ENCODE measurements at places on chromosomes 4 and X.

DNA sequence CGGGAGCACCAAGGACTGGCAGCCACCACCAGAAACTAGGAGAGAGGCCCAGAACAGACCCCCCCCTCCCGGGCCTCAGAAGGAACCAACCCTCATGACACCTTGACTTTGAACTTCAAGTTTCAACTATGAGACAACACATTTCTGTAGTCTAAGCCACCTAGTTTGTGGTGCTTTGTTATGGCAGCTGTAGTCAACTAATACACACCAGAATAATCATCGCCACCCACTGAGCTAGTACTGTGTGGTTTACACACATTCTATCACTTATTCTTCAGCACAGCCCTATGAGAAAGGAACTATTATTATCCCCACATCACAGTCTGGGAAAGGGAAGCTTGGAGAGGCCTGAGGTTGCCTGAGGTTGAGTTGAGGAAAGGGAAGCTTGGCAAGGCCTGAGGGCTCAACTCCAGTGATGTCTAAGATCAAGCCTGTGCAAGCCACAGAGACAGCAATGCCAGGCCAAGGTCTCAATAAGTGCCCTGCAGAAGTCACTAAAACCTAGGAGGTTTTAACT is 126.6 kb downstream of the FHDC1 start:
- H3K4me3 ChIP-seq: no peak overlapping the region
- H3K4me1 ChIP-seq: no peaks in the 10 kb centered on the region
- H3K36me3 ChIP-seq: no peaks in the 10 kb centered on the region
- no peak overlapping the region for H3K27ac ChIP-seq
- no peaks in the 10 kb centered on the region for H3K27me3 ChIP-seq
- DNase-seq: no peak

GRCh38 chrX:108447303-108447702 is 7.7 kb downstream of the COL4A5 start:
- no peaks in the 10 kb centered on the region for H3K36me3 ChIP-seq
- H3K4me3 ChIP-seq: no peak overlapping the region
- H3K4me1 ChIP-seq: no peaks in the 10 kb centered on the region
- no peaks in the 10 kb centered on the region for H3K27me3 ChIP-seq
- H3K27ac ChIP-seq: no peak overlapping the region

DNA sequence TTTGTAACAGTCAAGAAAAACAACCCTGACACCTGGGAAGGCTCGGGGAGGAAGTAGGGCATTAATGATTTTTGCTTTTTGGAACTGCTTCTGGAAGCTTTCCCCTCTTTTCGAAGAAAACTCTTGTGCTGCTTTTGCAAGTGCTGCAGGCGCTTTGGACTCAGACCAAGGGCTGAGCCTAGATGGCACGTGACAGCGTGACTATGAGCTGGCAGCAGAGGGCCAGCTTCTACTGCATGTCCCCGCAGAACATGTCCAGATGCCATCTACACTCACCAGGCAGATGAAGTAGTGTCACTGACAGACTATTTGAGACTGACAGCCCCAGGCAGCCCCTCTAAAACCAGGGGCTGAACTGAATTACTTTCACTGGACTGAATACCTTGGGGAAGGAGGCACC is 6.2 kb downstream of the NR0B1 start:
- no peaks in the 10 kb centered on the region for H3K4me1 ChIP-seq
- no peak overlapping the region for H3K4me3 ChIP-seq
- H3K36me3 ChIP-seq: no peaks in the 10 kb centered on the region
- H3K27me3 ChIP-seq: peaks cover 20% of the 10 kb centered on the region
- DNase-seq: no peak

GRCh38 chrX:13428053-13428786 is 108.4 kb upstream of the ATXN3L start:
- H3K4me1 ChIP-seq: no peaks in the 10 kb centered on the region
- no peak overlapping the region for H3K4me3 ChIP-seq
- H3K36me3 ChIP-seq: no peaks in the 10 kb centered on the region
- peaks cover 5% of the 10 kb centered on the region for H3K27me3 ChIP-seq

DNA sequence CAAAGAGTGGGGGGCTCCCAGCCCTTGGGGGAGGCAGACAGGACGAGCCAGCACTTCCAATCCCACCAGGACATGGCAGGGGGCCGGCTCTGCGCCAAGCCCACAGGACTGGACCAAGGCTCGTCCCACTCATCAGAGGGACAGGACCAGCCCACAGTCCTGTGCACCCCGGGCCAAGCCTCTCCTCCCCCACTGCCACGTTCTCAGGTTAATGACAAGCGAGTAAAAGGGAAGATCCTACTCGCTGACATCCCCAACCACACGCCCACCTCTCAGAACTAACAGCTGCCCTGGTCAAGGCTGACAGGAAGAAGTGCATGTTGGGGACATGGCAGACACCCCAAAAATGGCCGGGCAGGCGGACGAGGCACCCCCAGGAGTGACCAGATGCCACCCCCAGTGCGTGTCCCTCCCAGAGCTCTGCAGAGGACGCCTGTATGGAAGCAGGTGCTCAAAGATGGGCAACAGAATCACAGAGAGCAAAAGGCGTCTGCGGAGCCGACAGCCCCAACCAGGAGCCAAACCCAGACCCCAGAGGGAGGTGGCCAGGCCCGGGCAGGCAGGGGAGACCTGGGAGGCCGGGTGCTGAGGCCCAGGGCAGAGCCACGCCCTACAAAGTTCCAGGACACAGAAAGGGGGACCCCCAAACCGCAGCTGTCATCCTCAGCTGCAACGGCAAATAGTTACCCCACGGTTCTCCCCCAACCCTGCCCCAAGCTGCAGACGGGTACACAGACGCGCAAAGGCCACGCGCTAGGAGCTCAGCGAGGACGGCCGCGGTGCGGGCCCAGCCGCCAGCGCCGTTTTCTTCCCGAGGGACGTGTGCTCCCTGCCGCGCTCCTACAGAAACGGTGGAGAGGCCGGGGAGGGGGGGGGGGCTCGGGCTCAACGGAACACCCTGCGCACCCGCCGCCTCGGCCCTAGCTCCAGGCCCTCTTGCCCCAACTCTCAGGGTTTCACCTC is 1.7 kb downstream of the CTBP1 start:
- H3K27ac ChIP-seq: peak overlapping the region; percentile 97
- peak overlapping the region; percentile 98 for H3K4me3 ChIP-seq
- peaks cover 2% of the 10 kb centered on the region for H3K4me1 ChIP-seq
- H3K36me3 ChIP-seq: peaks cover 12% of the 10 kb centered on the region
- no peaks in the 10 kb centered on the region for H3K27me3 ChIP-seq
- DNase-seq: no peak

GRCh38 chrX:22674932-22675331 is 324.8 kb upstream of the DDX53 start:
- H3K4me1 ChIP-seq: no peaks in the 10 kb centered on the region
- no peak overlapping the region for H3K27ac ChIP-seq
- H3K4me3 ChIP-seq: no peak overlapping the region
- DNase-seq: no peak
- no peaks in the 10 kb centered on the region for H3K27me3 ChIP-seq
- H3K36me3 ChIP-seq: no peaks in the 10 kb centered on the region

DNA sequence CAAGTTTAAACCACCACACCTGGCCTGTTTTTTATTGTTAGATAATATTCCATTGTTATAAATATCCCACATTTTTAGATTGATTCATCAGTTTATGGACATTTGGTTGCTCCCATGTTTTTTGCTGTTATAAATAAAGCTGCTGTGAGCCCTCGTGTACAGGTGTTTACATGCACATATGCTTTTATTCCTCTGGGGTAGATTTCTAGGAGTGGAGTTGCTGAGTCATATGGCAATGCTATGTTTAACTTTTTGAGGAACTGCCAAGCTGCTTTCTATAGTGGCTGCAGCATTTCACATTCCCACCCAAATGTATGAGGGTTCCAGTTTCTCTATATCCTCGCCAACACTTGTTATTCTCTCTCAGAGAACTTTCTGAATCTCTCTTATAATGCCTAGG is 90.5 kb downstream of the TBL1X start:
- no peaks in the 10 kb centered on the region for H3K36me3 ChIP-seq
- H3K27me3 ChIP-seq: no peaks in the 10 kb centered on the region
- no peak overlapping the region for H3K27ac ChIP-seq
- DNase-seq: no peak
- no peaks in the 10 kb centered on the region for H3K4me1 ChIP-seq

DNA sequence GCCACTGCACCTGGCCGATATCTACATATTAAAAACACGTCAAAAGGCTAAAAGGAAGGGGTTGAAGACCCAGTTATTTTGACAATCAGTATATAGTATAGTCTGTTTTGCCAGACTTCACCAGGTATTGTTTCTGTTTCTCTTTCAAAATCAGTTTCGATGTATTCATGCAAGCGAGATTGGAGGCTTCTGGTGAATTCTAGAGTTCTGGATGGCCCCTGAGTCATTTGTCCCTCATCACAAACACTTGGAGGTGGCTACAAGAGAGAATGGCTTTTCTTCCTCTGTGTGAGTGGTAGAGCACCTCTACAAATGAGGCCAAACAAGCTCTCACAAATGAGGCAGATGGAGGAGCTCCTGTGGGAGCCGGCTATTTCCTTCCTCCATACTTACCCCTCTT is 68.6 kb upstream of the ADGRG2 start:
- no peak overlapping the region for H3K4me3 ChIP-seq
- no peak overlapping the region for H3K27ac ChIP-seq
- DNase-seq: no peak
